Coronary artery (tissue), 2 donors: ENCODE measurements at places on chromosomes 7 and 10.

DNA sequence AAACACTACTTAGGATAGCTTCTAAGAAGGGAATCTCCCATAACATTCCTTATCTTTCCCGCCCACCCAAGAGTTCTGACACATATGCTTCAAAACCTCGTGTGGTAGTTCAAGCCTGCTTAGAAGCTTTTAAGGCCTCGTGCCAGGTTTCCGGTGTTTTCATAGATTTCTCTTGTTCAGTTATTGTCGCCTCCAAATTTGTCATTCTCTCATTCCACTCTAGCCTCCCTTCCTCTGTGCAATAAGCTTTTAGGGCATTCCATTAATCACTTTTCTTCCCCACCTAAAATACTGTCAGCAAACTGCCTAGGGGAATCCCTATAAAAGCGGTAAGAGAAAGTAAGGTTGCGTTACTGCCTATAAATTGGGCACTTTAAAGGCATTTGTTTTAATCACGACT, 718 bp upstream of the BPGM start:
- DNase-seq, result no peak

DNA sequence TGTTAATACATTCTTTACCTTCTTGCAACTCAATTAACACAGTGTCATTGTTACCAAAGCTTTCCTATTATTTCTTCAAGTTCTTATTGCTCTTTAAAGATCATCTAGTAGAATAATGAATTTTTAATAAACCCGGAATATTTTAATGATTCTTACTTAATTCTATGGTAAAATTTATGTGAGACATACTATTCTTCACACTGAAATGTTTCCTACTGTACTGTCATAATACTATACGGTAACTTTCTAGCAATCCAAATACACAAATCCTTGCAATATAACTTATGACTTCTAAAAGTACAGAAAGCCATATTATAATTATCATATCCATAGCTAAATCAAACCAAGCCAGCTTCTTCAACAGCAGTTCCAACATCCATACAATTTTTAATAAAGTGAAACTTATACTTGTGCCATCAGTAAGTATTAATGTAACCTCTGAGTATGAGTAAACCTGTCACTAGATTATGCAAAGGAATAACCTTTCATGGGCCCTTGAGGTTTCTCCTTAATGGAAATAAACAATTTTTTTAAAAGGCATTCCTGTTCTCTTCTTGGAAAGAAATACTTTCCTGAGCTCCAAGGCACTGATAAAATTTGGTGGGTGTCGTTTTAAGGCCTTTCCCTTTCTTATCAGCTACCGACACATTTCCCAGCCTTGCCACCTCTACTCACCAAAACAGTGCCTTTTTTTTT, 87.4 kb downstream of the IMMP2L start:
- DNase-seq, result no peak

DNA sequence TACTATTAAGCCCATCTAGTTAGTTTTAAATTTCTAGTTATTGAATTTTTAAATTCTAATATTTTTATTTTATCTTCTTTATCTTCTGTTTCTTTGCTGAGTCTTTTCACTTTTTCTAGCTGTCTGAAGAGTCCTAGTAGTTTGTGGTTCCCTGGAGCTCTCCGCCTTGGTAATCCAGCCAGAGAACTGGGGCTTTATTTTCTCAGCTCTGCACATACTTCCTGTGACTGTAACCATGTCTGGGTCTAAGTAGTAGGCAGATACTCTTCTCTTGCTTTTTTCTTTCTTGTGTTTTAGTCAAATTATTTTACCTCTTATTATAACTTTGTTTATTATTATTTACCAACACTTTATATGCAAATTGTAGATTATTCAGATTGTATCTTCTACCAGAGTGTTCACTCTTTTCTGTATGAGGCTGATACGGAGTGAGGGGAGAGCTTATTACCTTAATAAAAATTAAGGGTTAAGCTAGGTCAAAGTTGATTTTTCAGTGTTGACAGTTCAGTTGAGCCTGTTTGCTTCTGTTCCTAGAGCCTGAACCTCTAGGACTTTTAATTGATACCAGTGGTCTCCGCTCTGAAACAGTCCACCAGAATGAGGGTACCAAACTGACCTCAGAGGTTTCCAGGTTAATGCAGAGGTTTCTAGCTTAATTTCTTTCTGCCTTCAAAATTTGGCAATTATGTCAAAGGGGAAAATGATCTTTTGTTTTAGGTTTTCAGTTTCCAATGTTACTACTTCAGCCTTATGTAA, 155.4 kb downstream of the ADK start:
- no peak for DNase-seq

DNA sequence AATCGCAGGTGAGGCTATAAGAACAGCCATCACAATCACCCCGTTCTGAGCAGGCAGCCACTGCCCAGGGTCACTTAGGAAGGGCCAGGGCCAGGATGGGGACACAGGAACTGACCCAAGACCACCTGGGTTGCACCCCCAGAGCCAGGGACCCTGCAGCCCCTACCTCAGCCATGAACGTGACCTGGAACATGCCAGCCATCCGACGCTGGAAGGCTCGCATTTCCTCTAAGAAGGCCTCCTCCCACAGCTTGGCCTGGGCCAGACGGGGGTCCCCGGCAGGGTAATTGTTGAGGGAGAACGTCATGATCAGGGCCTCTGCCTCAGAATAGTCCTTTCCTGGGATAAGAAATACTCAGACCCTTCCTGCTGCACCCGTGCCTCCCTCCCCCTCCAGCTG, 5.0 kb downstream of the NPC1L1 start:
- DNase-seq, result no peak

GRCh38 chr7:10779465-10780399, 193.9 kb upstream of the PHF14 start:
- no peak for DNase-seq

DNA sequence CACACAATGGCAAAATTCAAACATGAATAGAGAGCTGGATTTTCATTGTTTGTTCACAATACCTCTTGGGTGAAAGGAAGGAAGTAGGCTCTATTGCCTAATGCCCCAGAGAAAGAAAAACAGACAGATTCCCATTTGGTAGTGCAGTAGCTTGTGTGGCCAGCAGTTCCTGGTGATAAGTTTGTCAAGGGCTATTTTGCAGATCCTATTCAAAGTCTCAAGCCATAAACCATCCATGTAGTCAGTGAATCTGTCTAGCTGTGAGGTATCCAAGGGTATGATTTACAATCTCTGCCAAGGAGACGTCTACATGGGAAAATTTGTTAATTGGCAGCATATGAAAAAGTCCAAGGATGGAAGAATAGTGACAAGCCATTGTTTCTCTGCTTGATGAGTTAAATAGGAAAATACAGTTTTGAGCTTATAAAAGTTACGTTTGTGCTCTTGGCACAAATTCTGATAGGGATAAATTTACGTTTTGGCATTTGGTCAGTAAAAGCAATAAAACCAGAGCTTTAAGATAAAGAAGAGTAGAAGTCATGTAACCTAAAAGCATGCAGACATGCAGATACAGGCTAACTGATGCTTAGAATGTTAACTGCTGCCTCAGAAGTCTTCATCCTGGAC, 269.1 kb downstream of the GATA3 start:
- no peak for DNase-seq

DNA sequence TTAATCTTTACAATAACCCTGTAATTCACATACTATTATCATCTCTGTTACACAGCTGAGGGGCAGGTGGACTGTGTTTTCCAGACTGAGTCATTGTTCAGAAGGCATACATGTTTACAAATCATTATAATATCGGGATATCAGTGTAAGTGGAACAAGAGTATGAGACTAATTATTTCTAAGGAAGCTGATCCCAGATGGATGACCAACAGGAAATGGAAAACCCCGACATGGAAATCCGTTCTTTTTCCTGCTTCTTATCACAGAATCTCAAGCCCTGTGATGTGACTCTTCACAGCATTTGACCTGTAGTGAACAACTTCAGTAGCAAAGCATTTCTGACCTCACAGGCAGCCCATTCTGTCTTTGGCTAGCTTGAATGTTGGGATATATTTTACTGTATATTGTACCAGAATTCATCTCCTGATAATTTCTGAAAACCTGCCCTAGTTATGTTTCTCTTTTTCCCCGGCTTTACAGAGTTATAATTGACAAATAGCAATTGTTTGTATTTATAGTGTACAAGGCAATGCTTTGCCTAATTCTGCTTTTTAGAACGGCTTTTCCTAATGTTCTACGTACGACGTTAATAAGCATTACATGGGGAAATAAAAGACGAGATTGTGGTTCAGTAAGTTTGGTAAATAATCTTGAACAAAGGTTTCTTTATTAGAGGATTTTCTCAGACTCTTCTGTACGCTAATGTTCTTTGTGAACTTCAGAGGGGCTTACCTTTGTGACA, 78.6 kb upstream of the SYPL1 start:
- no peak for DNase-seq
